ENCODE measurements at places on chromosomes 1 and 21.
A peak's percentile ranks its signal among the peaks of the same experiment; 100 is the strongest.

DNA sequence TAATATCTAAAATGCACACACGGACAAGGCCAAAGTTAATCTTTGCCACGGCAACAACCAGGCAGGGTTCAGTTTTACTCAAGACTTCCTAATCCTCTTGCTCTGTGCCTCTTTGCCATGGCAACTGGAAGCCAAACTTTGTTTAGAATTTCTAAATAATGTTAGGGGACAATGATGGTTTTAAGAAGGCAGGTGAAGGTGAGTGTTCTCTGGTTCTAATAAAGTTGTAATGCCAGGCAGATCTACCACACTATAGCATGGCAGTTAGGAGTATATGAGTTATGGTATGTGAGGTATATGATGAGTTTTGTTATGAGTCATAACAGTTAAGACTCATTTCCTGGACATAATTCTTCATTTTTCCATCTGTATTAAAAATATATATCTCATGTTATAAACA lies 2.7 kb downstream of the PTPRC start:
- peak; percentile 49 for DNase-seq

DNA sequence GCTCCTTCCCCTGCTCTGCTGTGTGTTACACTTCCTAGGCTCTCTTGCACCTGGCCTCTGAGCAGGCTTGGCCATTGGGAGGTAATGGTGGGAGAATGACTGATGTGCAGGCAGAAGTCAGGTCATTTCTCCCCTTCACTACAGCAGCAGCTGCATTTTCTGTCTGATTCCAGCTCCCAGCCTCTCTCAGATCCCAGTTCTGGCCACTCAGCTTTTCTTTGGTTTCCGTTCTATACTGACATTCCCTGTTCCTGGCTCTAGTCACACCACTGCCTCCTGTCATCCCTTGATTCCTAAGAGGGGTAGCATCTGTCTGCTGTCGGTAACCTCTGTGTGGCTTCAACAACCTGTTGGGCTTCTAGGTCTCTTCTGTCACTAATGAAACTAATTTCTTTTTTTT lies 127.7 kb upstream of the HOOK1 start:
- DNase-seq, result no peak

GRCh38 chr1:11898086-11898785 lies 28.0 kb downstream of the KIAA2013 start:
- no peak for DNase-seq

DNA sequence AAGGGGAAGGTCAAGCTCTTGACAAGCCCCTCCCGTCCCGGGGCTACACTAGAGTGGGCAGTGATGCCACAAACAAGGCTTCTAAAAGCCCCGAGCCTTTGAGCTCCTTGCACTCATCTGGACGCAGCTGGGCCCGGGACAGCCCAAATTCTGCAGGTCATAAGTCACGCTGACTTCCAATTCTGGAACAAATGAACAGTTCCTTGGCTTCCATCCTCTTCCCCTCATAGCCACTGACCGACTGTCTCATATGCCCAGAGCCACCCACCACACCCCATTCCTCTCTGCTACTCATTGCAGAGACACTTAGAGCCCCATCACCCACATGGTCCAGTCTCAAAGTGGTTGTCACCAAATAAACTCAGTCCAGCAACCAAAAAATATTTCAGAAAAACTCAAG lies 32.8 kb upstream of the PRELP start:
- DNase-seq, result no peak

GRCh38 chr1:205284420-205285144 lies 37.0 kb downstream of the NUAK2 start:
- peak; percentile 97 for DNase-seq

- DNase-seq, result no peak
Measured at GRCh38 chr1:240843798-240844197, 231.8 kb upstream of the GREM2 start.

DNA sequence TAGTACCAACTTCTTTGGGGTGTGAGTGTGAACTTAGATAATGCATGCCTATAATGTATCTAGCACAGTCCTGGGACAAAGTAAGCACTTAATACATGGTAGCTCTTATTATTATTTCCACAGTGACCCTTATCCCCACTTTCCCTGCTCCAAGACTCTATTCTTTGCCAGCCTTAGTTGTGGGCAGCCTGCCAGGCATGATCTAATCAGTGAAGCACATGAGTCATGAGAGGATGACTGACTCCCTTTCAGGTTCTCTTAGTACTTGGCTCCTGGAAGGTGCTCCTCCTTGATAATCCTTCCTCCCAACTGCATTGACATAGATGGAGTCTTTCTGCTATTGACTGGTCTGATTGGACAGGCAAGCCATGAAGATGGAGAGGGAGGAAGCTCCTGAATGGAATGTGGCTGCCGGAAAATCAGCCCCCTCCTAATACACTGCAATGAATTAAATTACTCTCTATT lies 17.4 kb upstream of the GNG12 start:
- DNase-seq, result peak; percentile 46

DNA sequence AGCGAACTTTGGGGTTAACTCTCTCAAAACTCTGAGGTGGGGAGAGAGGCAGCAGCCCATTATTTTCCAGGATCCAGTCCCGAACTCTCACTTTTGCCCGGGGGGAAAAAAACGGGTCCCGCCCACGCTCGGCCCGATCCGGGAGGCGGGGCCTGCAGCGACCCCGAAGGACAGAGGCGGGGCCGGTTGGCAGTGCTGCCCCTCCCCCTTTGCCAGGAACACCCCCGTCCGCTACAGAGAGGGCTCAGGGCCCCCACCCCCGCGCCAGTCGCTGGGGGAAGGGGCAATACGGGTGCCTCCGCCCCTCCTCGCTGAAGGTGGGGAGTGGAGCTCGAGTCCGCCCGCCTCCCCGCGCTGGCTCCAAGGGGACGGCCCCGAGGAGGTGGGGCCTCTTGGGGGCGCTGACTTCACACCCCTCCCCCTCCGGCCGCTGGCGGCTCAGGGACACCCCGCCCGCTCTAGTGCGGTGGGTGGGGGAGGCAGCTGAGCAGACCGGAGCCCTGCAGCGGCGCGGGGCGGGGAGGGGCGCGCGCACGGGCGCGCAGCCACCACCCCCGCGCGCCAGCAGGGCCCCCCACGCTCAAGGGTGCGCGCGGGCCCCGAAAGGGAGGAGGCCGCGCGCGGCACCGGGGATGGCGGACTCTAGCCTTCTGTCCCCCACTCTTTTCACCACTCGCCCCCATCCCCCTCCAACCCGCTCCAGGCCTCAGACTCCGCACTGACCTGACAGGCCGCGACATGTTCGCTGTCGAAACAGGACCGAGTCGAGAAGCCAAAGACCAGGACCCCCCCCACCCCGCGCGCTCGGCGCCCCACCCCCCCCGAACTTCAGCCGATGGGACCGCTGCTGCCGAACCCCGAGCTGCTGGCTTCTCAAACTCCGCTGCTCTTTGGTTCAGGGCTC lies 496 bp downstream of the NUCKS1 start:
- peak; percentile 98 for DNase-seq

- no peak for DNase-seq
Measured at GRCh38 chr1:8158995-8159394, 132.9 kb upstream of the ERRFI1 start.

- DNase-seq, result no peak
Measured at GRCh38 chr1:36796733-36797132, 237.6 kb downstream of the GRIK3 start.

DNA sequence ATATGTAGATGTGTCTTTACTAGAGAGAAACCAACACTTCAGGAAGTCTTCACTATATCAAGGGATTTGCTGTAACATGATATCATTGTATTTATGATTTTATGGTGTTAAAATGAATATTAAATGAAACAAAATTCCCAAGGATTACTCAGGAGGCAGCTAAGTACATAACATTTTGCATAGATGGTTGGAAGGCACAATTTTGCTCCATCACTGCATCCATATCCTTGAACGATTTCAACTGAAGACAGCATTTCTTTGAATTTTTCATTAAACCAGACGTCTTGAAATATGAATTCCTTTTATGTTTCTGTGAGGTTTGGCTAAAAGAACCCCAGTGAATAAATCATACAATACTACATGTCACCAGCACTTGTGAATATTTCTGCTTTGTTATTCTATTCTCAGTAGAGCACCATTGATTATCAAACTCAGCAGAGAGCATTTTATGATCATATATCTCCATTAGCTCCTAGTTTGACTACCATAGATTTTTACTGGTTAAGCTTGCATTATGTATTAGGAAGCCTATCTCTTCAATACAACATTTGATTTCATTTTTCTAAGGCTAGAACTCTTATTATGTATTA lies 37.3 kb downstream of the SPATA17 start:
- no peak for DNase-seq

DNA sequence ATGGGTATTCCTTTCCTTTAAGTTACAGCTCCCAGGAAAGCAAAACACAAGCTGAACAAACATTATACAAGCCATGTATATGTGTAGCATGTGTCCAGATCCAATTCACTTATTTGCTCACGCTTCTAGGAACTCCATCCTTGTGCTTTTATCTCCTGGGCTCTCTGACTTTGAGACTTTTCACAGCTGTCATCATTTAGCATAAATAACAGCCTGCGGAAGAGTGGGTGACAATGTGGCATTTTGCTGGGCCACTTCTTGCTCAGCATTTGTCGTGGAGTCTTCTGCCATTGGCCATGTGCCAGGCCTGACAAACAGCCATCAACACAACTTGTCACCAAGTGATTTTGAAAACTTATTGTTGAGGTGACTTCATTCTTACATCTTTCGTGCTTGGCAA lies 164.3 kb downstream of the KIF26B start:
- DNase-seq, result no peak

- DNase-seq, result no peak
Measured at GRCh38 chr1:57132993-57133622, 167.3 kb upstream of the C8B start.

GRCh38 chr1:41913014-41913413 lies 5.7 kb downstream of the HIVEP3 start:
- DNase-seq, result no peak

- DNase-seq, result peak; percentile 17
Measured at GRCh38 chr1:162690672-162691434, 58.6 kb downstream of the DDR2 start.

GRCh38 chr21:33674226-33674625 lies 31.9 kb downstream of the ITSN1 start:
- DNase-seq, result no peak

GRCh38 chr1:12166834-12167492 lies at the start of gene TNFRSF1B:
TNFRSF1B (plus strand) TSS chr1:12166991; CDS start chr1:12167092, 101 bp downstream.
- peak; percentile 66 for DNase-seq

Measured in activated naive CD4-positive, alpha-beta T cell treated with anti-CD3 and anti-CD28 coated beads for 36 hours (primary cell).